ENCODE measurements at places on chromosomes 11 and 22.

DNA sequence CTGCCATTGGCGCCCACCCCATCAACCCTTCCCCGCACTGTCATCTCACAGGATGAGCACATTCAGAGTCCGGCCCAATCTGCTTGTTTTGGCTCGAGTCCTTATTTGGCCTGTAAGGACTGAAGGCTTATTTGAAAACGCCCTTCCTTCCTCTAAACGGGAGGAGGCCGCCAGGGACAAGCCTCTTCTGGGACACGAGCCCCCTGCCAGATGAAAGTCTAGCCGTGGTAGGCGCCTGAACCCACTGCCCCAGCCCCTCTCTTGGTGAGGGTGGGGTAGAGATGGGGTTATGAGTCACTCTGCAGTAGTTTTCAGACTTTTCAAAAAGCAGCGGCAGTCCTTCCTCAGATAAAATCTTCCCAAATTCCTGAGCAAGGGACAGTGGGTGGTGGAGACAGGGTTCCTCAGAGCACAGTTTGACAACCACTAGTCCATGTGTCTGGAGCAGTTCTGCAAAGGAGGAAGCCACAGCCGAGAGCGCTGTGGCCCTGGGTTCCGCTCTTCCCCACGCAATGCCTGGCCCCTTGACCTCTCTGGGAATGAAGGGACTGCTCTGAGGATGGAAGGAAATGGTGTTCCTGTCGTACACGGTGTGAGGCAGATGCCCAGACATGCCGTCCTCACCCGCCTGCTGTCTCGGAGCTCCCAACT is 57.0 kb downstream of the MYH9 start:
- DNase-seq = no peak

DNA sequence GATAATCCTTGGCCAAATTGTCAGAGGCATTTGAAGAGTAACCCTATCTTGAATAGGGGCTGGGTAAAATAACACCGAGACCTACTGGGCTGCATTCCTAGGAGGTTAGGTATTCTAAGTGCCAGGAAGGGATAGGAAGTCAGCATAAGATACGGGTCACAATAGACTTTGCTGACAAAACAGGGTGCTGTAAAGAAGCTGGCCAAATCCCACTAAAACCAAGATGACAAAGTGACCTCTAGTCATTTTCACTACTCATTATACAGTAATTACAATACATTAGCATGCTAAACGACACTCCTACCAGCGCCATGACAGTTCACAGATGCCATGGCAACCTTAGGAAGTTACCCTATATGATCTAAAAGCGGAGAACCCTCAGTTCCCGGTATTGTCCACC is 964 bp upstream of the REXO2 start:
- DNase-seq = no peak

DNA sequence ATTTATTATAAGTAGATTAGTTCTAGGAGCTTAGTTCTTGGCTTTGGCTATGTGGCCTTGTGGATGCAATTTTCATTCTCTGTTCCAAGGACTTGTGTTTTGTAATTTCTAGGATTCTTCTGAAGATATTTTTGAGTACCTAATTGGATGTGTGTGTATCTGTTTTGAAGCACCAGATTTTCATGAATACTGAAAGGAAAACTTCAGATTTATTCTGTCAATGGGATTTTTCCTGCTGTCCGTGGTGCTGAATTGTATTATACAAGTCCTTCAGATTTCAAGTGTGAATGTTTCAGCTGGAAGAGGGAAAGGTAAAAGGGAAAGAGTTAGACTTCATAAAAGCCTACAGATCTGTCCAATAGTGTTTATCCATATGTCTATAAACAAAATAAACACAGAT is 18.2 kb upstream of the SYN3 start:
- no peak for DNase-seq

DNA sequence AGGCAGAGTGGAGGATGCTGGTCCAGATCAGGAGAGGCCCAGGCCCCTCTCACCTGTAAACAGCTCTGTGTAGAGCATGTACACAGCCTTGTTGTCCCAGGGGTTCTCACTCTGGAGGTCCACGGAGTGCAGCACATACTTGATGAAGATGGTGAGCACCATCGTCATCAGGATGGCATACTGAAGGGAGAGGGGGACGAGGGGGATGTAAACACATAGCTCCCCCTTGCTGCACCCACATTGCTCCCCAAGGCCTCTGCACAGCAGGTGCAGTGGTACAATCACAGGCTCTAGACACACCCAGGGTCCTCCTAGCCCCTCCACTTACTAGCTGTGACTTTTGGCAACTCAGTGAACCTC is 2.9 kb downstream of the SYVN1 start:
- no peak for DNase-seq

DNA sequence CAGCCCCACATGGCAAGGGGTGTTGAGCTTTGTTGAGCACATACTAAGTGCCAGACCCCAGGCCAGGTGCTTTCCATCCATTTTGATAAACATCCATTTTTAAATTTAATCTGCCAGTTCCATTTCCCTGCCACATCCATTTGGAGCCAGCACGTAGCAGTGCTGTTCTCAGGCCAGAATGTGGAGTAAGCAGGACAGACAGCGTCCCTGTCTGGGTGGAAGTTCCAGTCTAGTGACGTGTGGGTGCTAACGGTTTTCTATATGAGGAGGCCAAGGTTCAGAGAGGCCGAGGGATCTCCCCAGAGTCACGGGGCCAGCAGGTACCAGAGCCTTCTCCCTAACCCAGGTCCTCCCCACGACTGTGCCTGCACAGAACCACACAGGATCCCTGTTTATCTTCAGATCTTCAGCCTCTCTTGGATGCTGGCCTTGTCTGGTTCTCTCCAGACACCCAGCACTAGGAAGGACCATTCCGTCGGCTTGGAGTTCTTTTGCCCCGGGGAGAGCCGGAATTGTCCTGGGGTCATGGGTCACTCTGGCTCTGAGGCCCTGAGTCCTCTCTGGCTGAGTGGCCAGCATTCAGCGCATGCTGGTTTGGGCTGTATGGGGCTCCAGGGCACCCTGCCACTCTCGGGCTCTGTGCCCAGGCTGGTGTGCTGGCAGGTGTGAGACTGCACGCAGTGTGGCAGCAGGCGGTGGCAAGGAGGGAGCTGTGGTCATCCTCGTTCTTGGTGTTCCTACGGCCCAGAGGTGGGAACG is 63.6 kb upstream of the PPARA start:
- DNase-seq = no peak

DNA sequence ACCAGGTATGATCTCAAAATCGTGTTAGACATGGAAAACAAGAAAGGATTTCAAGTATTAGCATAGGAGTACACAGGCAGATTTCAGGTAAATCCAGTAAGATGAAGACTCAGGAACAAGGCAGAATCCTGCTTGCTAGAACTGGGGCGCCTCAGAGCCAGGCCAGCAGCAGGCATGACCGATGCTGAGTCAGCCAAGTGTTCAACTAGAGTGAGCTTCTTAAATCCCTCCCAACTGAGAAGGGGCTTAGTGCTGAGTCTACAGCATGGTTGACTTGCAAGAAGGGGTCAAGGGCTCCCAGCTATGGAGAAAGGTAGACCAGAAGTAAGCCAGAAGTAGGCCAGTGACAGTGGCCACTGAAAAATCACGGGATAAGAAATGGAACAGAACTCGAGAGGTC is 12.4 kb downstream of the GRAP2 start:
- DNase-seq = no peak

DNA sequence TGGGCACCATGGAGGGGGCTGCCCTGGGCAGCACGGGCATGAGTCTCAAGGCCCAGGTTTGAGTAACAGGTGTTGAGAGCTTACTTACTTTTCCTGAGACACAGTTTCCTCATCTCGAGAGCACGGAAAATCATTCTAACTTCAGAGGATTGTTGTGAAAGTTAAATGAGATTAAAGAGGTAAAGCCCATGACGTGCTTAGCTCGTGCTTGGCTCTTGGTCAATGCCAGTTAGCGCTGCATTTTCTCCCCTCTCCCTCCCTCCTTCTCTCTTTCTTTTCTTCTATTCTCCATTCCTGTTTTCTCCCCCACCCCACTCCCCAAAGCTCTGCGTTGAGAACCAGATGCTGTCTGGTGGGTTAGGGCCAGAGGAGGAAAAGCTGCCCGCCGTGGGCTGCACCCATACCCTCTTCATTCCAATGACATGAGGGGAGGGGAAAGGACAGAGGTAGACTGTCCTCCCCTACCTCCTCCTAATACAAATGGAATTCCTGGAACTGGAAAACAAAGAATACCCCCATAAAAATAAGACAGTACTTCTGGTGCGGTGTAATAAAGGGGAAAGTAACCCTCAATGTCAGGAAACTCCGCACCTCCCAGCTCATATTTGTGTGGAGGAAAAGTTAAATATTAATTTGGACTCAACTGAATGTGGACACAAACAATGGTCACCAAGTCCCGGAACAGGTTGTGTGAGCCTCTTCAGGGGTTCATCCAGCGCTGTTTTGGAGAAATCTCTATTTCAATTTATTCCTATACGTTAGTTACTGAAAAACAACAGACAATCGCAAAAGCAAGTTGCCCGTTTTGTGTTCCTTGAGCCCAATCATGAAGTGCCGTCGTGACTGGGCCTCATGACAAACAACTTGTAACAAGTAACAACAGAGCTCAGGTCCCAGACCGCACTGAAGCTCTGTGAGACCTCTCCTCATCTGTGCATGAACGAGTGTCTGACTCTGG is 54.8 kb upstream of the B3GAT1 start:
- DNase-seq = no peak

DNA sequence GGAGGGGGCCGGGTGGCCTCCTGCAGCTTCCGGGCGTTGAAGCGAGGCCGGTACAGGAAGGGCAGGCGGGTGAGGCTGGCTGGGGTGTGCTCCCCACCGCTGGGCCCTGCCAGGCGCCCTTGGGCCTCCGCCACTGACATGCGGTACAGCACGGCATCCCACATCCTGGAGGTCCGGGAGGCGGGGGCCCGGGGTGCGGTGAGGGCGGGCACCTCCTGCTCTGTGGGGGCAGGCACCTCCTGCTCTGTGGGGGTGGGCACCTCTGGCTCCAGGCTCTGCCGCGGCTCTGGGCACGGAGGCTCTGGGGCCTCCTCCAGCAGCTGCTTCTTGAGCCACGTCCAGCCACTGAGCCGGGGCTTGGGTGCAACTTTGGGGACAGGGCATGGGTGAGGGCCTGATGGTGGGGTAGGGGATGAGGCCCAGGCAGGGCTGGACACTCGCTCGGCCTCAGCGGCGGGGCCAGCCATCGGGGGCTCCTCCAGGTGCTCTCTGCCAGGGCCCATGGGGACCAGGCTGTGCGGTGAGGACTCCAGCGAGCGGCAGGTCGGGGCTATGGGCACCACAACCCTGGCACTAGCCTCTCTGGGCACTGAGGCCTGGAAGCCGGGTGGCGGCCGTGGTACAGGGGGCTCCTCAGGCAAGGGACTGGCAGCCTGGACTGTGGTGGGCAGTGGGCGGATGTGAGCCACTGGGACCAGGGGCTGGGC is 2.3 kb downstream of the PRR33 start:
- no peak for DNase-seq

DNA sequence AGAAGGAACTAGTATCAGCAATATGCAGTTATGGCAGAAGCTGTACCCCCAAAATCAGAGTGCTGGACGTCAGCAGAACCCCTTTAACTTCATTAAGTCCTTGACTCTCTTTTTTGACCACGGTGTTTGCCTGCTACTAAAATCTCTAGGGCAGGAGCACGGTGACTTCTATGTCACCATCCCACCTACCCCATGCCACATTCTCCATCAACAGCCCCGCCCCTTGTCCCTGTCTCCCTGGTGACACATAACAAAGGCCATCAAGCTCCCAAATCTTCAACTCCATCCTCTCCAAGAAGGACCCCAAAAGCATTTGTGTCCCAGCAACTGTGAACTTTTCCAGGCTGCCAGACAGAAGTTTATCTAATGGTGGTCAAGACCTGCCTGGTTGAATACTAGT is 894 bp downstream of the ADA2 start:
- no peak for DNase-seq
